ENCODE measurements at places on chromosomes 13 and 19.

GRCh38 chr19:15527705-15528104 is 19.4 kb downstream of the CYP4F22 start:
- no peak for DNase-seq

DNA sequence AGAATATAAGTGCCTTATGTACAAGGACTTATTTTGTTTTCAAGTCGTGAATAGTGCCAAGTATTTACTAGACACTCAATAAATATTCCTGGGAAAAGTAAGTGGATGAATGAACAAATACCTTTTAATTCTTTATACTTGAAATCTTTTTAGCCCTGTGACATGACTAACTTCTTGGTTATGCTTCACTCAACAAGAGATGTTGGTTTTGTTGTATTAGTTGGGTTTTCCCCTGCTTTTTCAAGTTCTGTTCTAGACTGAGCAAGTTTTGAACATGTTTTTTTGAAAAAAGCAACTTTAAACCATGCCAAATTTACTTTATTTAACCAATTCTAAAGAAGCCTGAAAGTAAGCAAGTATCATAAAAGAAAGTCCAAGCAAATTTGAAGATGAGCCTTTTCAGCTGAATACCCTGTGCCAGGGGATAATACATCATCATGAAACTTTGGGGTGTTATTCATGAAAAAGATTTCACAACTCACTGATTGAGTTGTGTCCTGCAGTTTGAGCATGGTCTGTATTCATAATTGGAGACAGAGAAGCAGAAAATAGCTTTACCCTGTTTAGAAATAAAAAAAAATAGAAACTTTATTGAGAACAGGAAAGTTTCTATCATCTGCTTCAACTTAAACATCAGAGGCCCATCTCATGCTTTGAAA is 11.1 kb downstream of the LMO7 start:
- no peak for DNase-seq

DNA sequence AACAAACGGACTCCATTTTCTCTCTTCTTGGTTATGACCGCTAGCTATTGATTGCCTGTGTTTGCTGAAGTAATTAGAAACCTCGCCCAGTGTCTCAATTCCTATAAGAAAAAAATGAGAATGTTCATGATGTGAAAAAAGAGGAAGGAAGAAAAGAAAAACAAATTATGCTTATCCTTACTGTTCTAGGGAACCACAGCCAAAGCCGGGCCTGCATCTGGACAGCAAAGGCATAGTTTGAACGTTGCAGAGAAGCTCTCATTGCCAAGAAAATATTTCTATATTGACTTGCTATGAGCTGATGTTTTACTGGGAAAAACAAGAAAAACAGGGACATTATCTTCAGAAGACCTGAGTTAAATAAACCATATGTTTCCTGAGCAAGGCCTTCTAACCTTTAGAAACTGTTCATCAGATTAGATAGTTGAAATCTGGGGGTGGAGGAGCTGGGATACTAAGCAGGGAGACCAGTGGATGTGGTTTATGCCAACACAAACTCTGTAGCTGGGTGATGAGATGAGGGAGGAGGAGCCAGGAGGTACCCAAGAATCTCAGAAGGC is 55.0 kb downstream of the EFNB2 start:
- no peak for DNase-seq

DNA sequence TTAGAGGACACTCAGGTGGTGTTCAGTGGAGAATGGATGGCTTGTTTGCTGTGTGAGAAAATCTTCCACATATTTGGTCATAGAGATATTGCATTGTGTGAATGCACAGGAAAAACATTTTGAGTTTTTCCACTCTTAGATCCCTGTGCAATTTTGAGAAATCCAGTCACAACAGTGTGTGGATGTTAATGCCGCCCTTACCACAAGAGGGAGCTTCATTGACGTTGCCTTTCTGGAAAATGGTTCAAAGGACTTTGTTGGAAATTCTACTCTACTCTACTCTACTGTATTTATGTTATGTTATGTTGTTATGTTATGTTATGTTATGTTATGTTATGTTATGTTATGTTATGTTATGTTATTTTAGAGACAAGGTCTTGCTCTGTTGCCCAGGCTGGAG is 13.4 kb downstream of the ZNF20 start:
- DNase-seq, result no peak

GRCh38 chr13:44232774-44233173 is 140.8 kb upstream of the SERP2 start:
- DNase-seq, result no peak

DNA sequence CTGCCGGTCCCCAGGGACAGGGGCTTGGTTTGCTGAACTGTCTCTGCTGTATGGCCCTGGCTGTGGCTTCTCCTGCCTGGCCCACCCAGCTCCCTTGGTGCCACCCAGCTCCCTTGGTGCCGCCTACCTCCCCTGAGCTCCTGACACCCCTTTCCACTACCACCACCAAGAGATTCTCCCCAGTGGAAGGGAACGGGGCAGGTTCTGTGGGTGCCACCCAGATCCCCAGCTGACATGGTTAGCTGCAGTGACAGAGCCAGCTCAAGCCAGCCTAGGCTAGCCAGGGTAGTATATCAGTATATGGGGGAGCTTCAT is 28.5 kb upstream of the POP4 start:
- DNase-seq, result no peak

GRCh38 chr19:12649941-12650340 is 16.6 kb downstream of the MAN2B1 start:
- DNase-seq, result no peak

GRCh38 chr13:77437267-77437666 is 98.2 kb upstream of the SCEL start:
- no peak for DNase-seq

DNA sequence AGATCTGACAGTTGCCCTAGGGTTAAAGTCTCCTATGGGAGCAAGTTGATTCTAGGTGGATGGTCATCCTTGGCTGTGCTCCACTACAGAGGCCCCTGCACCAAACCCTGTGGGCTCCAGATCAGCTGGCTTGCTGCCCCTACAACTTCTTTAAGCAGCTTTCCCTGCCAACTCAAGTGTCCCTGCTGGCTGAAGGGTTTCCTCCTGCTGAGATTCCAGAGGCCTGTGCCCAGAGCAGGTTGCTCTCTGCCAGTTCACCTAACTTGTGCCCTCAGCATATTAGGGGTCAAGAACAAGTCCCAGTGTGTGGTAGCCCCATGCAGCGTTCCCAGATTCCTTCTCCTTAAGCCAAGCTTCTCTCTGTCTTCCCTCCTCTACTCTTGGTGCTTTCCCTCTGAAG is 85.6 kb downstream of the ZMYM2 start:
- no peak for DNase-seq

- DNase-seq, result no peak
Measured at GRCh38 chr13:40272776-40273139, 393.7 kb downstream of the FOXO1 start.

GRCh38 chr13:98098516-98098915 is 44.4 kb upstream of the FARP1 start:
- DNase-seq, result no peak

DNA sequence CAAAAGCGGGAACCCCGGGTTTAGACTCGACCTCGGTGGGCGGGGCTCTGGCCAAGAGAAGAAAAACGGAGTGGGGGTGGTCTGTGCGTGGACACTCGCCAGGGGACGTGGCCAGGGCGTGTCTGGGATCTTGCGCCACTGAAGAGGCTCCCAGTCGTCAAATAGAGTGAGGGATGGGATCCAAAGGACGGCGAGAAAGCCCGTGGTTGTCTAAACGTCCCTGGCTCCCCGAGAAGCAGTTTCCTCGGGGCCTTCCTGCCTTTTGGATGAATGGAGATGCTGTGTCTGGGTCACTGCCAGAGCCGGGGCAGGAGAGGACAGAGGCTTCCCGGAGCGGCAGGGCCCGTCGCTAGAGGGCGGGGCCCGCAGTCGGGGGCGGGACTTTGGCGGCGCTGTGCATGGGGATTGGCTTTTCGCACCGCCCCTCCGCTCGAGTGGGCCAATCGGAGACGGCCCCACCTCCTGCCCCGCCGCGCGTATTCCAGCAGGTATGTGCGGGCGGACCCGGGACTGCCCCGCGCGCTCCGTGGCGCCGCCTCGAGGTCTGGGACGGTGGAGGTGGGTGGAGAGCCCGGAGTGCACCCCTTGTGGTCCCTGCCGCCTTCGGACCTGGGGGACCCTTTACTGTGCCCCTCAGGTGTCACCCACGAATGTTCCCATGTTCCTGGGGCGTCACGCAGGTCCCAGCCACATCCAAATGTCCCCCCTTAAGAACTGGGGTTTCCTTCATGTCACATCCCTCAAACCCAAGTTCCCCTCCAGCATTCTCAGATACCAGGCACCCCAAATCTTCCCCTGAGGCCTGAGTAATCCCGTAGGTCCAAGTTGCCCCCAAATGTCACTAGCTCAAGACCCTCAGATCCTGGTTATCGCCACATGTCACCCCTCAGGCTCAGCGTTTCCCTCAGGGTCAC is 38.3 kb downstream of the ZSWIM4 start:
- peak; percentile 93 for DNase-seq

- DNase-seq, result no peak
Measured at GRCh38 chr13:28744656-28745055, 25.9 kb upstream of the SLC46A3 start.

- DNase-seq, result peak; percentile 72
Measured at GRCh38 chr19:46728693-46729339, 11.9 kb upstream of the PRKD2 start.

DNA sequence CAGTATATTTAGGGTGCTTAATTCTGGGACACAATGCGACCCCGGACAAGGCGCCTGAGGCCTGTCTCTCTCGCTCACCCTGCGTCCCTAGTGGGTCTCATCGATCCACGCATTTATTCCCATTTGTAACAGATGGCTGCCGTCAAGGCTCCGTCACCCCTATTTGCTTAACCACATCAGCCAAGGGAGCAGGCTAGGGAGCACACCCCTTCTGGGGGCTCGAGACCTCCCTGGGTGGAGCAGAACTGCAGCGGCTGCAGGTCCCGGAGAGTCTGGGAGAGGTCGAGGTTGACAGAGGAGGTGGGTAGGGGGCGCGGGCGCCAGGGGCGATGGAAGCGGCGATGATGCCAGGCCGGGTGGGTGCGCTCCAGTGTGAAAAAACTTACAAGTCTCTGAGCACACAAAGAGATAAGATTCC is 507 bp downstream of the ALG5 start:
- peak; percentile 46 for DNase-seq

- DNase-seq, result peak; percentile 68
Measured at GRCh38 chr19:45477186-45477585, 9.4 kb downstream of the FOSB start.

- DNase-seq, result no peak
Measured at GRCh38 chr19:8794823-8795222, 37.3 kb downstream of the ZNF558 start.

DNA sequence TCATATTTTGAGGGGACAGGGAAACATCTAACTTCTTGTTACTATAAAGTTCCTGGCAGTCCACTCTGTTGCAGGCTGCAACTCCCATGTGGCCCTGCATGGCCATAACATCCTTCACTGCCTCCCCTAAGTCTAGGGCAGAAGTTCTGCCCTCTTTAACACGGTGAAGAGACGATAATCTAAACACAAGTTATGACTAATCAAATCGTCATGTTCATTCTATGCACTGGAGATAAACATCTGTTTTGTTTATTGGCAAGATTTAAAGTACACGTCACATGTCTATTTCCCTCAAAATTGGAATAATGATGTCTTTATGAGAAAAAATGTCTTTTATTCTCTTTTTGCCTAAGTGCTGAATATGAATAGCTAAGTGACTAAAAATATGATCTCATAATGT is 1629.4 kb downstream of the PCDH9 start:
- DNase-seq, result no peak

DNA sequence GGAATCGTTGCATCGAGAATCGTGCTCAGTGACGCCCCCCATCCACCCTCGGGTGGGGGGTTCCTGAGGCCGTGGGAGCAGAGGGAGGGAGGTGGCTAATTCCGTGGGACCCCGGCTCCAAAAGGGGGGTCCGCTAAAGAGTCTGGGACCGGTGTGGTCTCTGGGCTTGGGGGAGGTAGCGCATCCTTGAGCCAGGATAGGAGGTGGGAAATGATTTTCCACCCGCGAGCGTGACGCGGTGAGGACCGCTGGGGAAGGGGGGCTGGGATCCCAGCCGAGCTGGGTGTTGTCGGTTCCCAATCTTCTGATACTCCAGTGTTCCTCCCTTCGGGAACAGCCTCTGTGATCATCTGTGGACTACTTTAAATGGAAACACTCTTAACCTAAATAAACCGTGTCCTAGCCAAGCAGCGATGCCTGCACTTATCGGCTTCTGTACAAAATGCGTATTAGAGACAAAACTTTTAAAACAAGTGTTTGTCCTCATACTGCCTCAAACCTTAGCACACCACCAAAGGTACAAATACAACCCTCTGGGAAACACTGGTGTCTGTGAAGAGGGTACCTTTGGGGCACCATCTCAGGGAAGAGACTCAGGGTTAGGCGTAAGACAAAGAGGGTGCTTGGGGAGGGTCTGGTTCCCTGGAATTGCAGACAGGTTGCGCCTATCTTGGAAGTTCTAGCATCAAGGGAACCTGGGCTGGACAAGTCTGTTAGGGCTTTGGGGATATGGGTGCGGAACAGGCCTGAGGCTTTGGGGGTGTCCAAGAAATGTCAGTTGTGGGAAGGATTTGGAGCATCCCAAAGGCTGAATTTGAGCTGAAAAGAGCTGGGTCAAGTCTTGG is 16.0 kb downstream of the KCNC3 start:
- DNase-seq, result no peak

- DNase-seq, result peak; percentile 42
Measured at GRCh38 chr19:709965-710571, 1.3 kb downstream of the PALM start.

DNA sequence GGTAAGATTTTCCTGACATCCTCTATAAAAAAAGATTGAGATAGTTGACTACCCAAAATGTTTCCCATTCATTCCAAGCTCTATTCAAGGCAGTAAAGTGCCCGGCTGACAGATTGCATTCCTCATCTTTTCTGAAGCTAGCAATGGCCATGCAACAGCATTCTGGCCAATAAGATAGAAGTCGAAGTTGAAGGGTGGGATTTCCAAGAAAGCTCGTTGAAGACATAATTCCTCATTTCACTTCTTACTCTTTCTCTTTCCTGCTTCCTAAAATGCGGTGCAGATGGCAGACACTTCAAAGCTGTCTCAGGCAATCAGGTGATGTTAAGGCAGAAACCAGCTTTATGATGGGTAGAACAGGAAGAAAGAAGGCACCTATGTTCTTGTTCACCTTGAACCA is 13.4 kb upstream of the ALOX5AP start:
- DNase-seq, result no peak

DNA sequence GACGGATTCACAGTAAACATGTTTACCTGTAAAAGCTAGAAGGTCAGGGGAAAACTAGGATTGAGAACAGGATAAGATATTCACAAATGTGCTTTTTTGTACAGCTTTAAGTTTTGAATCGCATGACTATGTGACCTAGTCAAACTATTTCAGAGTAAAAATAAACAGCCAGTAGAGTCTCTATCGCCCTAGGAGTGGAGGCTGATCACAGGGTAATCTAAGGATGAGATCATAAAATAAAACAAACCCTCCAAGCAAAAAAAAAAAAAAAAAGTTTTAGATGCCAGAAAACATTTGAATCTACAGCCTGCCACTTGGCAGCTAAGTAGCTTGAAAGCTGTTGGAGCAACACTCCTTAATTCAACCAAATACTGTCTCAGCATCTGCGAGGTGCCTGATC is 26.8 kb downstream of the ZNF350 start:
- no peak for DNase-seq

DNA sequence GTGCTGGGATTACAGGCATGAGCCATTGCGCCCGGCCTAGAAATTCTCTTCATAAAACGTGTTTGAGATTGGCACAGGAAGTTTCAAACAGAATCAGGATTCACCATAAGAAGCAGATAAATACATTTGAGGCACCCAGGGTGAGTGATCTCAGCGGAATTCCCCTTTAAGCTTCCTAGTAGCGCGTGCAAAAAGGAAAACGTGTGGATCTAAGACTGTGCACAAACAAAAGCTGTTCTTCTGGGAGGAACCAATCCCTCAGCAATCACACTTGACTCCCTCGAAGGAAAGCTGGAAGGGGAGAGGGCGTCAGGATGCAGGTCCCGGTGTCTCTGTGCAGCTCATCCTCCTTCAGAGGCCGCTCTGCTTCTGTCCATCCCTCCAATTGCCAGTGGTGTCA is 15.5 kb downstream of the MCF2L start:
- no peak for DNase-seq
